ENCODE measurements at places on chromosomes 2 and 18. TPM values are rescaled to one million over a fixed set of nuclear protein-coding genes. Genes with fewer than 3 reads are reported as not detected.

DNA sequence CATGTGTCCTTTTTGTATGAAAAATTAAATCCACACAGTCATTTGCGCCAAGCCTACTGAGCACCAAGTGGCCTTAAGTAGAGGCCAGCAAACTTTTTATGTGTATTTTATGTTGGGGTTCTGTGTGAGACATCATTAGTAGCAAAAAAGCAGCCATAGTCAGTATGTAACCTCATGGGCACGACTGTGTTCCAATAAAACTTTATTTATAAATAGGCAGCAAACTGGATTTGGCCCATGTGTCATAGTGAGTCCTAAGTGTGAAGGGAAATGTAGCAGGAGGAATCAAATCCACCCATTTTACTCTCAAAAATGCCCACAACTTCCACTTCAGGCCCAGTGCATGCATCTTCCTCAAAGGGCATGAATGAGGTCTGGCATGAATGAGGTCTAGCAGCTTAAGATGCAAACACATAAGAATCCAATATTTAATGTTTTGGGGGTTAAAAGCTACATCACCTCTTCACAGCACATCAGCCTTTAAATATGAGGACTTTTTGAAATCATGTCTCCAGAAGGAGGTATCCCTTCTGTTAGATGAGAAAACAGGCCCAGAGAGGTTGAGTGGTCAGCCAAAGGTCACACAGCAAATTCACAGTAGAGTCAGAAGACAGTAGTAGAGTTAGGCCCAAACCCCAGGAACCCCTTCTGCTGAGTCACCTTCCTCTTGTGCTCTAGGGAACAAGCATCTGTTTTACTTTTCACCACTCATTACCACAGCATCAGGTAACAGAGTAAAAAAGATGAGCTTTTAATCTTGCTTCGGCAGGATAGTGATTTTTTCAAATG lies 45.6 kb downstream of the MREG start:
- no peak for DNase-seq
- H3K4me3 ChIP-seq = no peak overlapping the region
- peaks cover 15% of the 10 kb centered on the region for H3K4me1 ChIP-seq
- H3K27me3 ChIP-seq = peaks cover 2% of the 10 kb centered on the region
- H3K36me3 ChIP-seq = no peaks in the 10 kb centered on the region

DNA sequence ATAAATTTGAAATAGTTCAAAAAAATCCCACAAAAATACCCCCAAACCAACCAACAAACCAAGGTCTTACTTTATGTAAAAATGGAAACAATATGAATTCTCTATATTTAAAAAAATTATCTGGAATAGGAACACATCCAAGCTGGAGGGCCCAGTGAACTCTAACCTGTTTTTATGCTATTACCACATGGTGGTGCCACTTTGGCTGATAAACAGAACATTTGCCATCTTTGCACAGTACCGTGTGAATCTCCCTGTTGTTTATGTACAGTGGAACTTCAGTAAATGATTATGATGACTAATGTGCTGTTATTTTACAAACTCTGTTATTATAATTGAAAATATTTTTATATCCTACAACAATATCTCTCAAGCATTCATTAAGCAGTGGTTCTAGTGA lies 145.3 kb upstream of the SMAD7 start:
- H3K4me1 ChIP-seq = no peaks in the 10 kb centered on the region
- H3K27ac ChIP-seq = no peak overlapping the region
- H3K36me3 ChIP-seq = peaks cover 3% of the 10 kb centered on the region

ANKRD53 gene
- total RNA-seq = 0.56 TPM

POTEI gene
- 0.15 TPM for total RNA-seq

DNA sequence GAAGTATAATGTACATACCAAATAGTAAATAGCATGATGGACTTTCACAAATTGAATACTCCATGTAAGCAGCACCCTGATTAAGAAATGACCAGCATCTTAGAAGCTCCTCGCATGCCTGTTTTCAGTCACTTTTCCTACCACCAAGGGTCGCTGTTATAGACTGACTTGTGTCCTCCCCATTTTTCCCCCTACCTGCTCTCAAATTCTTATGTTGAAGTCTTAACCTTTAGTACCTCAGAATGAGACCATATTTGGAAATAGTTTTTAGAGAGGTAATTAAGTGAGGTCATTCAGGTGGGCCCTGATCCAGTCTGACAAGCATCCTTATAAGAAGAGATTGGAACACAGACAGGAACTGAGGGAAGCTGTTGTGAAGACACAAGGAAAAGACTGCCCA lies 125.9 kb downstream of the LYPD6 start:
- no peaks in the 10 kb centered on the region for H3K36me3 ChIP-seq
- no peak overlapping the region for H3K27ac ChIP-seq
- H3K4me1 ChIP-seq = no peaks in the 10 kb centered on the region
- no peak overlapping the region for H3K4me3 ChIP-seq

MBD2 gene
- total RNA-seq = 27.7 TPM

MPP4 gene
- 0.13 TPM for total RNA-seq

DNA sequence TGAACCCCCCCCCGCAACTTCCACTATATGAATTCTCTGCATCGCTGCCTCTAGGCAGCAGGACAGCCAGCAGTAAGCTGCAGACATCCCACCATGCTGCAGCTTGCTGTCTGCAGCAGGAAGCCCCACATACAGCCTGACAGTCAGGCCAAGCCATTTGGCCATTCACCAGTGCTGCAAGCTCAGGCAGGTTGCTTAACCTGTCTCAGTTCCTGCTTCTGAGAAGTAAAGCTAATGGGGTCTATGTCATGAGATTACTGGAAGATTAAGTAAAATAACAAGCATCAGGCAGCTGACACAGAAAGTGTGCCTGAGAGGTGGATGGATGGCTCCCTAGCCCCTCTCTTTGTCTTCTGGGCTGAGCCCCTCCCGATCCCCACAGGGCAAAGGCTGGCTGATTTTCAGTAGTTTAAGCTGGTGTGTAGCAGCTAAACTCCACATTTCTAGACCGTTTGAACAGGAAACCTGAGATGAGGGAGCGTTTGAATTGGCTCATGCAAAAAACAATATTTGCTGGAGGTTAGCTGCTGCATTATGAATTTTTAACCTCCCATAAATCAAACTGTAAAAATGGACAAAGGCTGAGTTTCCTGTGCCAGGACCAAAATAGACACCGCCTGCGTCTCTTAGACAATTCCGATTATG lies 193.8 kb upstream of the ARL4C start:
- peaks cover 7% of the 10 kb centered on the region for H3K36me3 ChIP-seq
- no peak overlapping the region for H3K4me3 ChIP-seq
- peaks cover 24% of the 10 kb centered on the region for H3K4me1 ChIP-seq
- H3K27me3 ChIP-seq = peaks cover 1% of the 10 kb centered on the region
- H3K27ac ChIP-seq = no peak overlapping the region
- DNase-seq = no peak

LRP2 gene
- 0.23 TPM for total RNA-seq

DNA sequence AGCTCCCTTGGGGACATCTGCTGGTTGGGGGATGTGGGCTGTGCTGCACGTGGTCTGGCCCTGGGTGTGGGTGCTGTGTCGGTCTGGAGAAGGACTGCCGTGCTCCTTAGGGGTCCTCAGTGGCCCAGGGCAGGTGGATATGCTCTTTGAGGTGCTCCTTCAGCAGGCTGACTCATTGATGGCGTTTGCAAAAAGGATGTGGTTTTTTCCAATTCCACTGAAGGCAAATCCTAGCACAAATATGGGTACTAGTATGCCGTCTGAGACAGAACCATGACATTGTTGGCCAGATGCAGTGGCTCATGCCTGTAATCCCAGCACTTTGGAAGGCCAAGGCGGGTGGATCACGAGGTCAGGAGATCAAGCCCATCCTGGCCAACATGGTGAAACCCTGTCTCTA lies 3.3 kb downstream of the PPP1R7 start:
- no peak overlapping the region for H3K4me3 ChIP-seq
- H3K4me1 ChIP-seq = peaks cover 28% of the 10 kb centered on the region
- no peak for DNase-seq
- H3K36me3 ChIP-seq = peaks cover 10% of the 10 kb centered on the region
- peaks cover 18% of the 10 kb centered on the region for H3K27me3 ChIP-seq
- H3K27ac ChIP-seq = no peak overlapping the region

DNA sequence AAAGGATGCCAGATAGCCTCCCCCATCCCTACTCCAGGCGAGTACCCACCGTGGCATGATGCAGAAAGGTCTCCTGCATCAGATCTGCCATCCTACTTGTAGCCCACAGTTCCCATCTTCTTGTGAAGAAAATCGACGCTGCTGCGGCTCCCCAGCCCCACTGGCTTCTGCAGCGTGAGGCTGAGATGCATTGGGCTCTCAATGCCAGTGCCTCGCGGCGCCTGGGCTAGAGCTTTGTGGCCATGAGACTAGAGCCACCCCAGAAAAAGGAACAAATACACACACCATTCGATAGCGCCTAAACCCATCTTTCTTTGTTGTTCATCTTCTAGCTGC lies 2.8 kb downstream of the NOL4 start:
- peak overlapping the region; percentile 89 for H3K4me3 ChIP-seq
- DNase-seq = peak; percentile 26
- peaks cover 17% of the 10 kb centered on the region for H3K27me3 ChIP-seq
- peaks cover 11% of the 10 kb centered on the region for H3K4me1 ChIP-seq
- no peaks in the 10 kb centered on the region for H3K36me3 ChIP-seq

SIX3 gene
- not detected for total RNA-seq

GDF7 gene
- 11.2 TPM for total RNA-seq

GRCh38 chr2:173666171-173666888 lies 298.8 kb downstream of the SP3 start:
- H3K36me3 ChIP-seq = no peaks in the 10 kb centered on the region
- DNase-seq = no peak
- peaks cover 1% of the 10 kb centered on the region for H3K27me3 ChIP-seq
- no peak overlapping the region for H3K27ac ChIP-seq
- no peaks in the 10 kb centered on the region for H3K4me1 ChIP-seq

GRCh38 chr18:49335677-49336076 lies 124.8 kb downstream of the DYM start:
- H3K4me3 ChIP-seq = no peak overlapping the region
- peaks cover 11% of the 10 kb centered on the region for H3K4me1 ChIP-seq

DNA sequence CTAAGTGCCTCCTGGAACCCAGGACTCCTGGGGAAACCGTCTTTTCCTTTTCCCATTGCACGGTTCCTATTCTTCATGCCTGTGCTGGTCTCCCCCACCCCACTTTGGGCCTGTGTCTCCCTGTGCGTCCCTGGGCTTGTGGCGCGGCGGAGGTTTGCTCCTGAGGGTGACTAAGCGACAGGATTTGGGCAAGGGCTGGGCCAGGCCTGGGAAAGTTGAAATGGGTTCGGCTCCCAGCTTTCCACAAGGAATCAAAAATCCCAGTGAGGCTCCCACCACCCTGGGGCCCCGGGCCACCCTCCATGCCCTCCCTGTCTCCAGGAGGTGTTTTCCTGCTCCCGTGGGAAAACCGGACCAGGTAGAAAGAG lies 197.6 kb downstream of the NDUFA10 start:
- H3K36me3 ChIP-seq = peaks cover 11% of the 10 kb centered on the region
- DNase-seq = no peak
- peaks cover 10% of the 10 kb centered on the region for H3K27me3 ChIP-seq
- peaks cover 49% of the 10 kb centered on the region for H3K4me1 ChIP-seq
- H3K27ac ChIP-seq = no peak overlapping the region
- H3K4me3 ChIP-seq = no peak overlapping the region

KIF5C gene
- 50.6 TPM for total RNA-seq

GRCh38 chr2:184680825-184681224 lies 82.5 kb downstream of the ZNF804A start:
- no peak overlapping the region for H3K27ac ChIP-seq
- H3K4me1 ChIP-seq = no peaks in the 10 kb centered on the region
- no peak overlapping the region for H3K4me3 ChIP-seq
- H3K36me3 ChIP-seq = peaks cover 4% of the 10 kb centered on the region
- H3K27me3 ChIP-seq = no peaks in the 10 kb centered on the region
- DNase-seq = no peak

IL1RL2 gene
- not detected for total RNA-seq

FKBP1B gene
- 31.1 TPM for total RNA-seq

PLCL1 gene
- total RNA-seq = 13.6 TPM

DUSP19 gene
- 2.4 TPM for total RNA-seq

TMEM200C gene
- total RNA-seq = 0.85 TPM

DNA sequence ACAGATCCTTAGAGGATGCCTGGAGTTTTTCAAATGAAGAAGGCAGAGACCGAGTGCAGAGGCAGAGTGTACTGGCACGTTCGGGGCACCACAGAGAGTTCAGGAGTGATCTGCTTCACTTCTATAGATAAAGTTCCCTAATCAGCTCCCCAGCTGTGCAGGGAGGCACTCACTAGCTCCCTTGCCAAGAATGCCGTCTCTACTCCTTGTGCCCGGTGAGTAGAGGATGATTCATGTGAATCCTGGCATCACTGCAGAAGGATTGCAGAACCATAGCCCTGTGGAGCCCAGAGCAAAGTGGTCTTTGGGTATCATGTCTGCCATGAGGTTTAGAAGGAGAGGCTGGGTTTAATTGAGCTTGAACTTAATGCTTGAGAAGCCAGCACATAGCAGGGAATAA lies 510.1 kb upstream of the RAB6C start:
- no peak overlapping the region for H3K4me3 ChIP-seq
- no peaks in the 10 kb centered on the region for H3K4me1 ChIP-seq
- H3K27ac ChIP-seq = no peak overlapping the region
- DNase-seq = no peak
- no peaks in the 10 kb centered on the region for H3K36me3 ChIP-seq

GRCh38 chr18:21181766-21182165 lies 60.3 kb upstream of the GREB1L start:
- DNase-seq = no peak
- no peak overlapping the region for H3K4me3 ChIP-seq
- no peak overlapping the region for H3K27ac ChIP-seq
- H3K27me3 ChIP-seq = no peaks in the 10 kb centered on the region

GALNT5 gene
- total RNA-seq = 0.15 TPM

AKAIN1 gene
- total RNA-seq = not detected

- no peak for DNase-seq
- H3K36me3 ChIP-seq = no peaks in the 10 kb centered on the region
Observed at GRCh38 chr2:189024901-189025618, 50.9 kb downstream of the COL3A1 start.

BMPR2 gene
- total RNA-seq = 88.9 TPM

GRCh38 chr18:45662468-45662867 lies 47.2 kb downstream of the SLC14A2 start:
- no peak overlapping the region for H3K4me3 ChIP-seq
- H3K4me1 ChIP-seq = peaks cover 22% of the 10 kb centered on the region
- H3K27ac ChIP-seq = no peak overlapping the region
- H3K36me3 ChIP-seq = no peaks in the 10 kb centered on the region
- H3K27me3 ChIP-seq = no peaks in the 10 kb centered on the region
- no peak for DNase-seq

DNA sequence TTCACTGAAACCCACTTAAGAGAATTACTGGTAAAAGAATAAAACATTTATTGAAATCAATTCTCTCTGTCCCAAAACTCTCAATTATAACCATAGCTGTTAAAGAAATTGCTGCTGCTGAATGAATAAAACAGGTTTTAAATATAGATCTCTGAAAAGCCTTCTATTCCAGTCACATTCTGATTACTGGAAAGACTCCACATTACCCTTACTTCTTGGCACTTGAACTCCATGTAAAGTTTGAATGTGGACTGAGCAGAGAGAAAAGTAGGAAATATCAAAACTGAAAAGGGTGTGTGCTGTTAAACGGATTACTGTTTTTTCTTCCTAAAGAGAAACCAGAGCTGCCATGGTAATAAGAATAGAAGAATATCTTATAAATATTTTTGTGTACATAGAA lies 655.3 kb upstream of the SETBP1 start:
- no peaks in the 10 kb centered on the region for H3K27me3 ChIP-seq
- H3K4me3 ChIP-seq = no peak overlapping the region
- DNase-seq = no peak
- no peaks in the 10 kb centered on the region for H3K4me1 ChIP-seq
- H3K36me3 ChIP-seq = peaks cover 5% of the 10 kb centered on the region

ALPP gene
- total RNA-seq = not detected

Data from endothelial cell (in vitro differentiated cells).